Thymus (tissue), 14 donors: ENCODE measurements at places on chromosomes 6 and 20. TPM values are rescaled to one million over a fixed set of nuclear protein-coding genes. Genes with fewer than 3 reads are reported as not detected.

MKKS gene
- 21.0 TPM for polyA plus RNA-seq

HTR1E gene
- not detected for polyA plus RNA-seq

DNA sequence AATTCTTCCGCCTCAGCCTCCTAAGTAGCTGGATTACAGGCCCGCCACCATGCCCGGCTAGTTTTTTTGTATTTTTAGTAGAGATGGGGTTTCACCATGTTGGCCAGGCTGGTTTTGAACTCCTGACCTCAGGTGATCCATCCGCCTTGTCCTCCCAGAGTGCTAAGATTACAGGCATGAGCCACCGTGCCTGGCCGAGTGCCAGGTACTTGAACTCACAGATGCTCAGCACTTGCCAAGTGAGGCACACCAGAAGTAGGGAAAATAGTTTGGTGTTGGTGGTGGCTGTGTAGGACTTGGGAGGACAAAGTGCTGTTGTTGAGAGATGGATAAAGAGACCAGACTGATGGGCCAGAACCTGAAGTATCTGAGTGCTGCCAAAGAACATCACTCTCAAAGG lies 40.0 kb upstream of the MBOAT1 start:
- H3K27me3 ChIP-seq, result no peaks in the 10 kb centered on the region
- H3K27ac ChIP-seq, result no peak overlapping the region
- H3K36me3 ChIP-seq, result no peaks in the 10 kb centered on the region
- no peaks in the 10 kb centered on the region for H3K4me1 ChIP-seq

DNA sequence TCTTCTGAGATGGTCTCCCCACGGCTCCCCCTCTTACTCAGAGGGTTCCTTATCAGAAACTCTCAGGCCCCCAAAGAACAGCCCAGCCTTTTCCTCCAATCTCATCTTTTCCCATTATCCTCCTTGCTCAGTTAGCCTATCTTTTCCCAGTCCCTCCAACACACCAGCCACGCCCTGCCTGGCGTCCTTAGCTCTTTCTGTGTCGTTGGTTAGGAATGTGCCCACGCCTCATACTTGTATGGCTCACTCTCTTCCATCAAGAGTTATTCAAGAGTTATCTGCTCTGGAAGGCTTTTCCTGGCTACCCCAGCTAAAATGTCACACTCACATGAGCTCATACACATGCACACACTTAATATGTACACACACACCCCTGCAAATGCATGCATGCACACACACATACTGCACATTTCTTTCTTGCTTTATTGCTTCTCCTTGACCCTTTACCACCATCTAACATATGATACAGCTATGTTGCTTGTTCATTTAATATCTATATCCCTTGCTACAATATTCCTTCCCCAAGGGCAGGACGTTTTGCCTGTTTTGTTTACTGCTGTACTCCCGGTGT lies 37.6 kb downstream of the SLC2A10 start:
- DNase-seq, result no peak
- H3K4me1 ChIP-seq, result no peaks in the 10 kb centered on the region
- H3K27ac ChIP-seq, result no peak overlapping the region

DNA sequence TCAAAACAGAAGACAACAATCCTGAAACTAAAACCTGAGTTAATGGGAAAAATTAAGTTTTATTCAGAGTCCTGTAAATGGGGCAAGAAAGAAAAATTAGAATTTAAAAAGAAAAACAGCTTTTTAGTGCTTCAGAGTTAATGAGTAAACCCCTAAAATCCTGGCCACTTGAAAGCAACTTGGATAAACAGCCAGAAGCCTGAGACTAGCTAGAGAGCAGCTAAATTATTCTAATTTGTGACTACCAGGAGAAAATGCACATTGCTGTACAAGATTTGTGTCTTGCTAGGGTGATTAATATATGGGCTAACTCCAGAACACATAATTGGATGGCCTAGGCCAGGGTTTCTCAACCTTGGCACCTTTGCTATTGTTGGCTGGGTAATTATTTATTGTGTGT lies 62.4 kb upstream of the ARG1 start:
- H3K36me3 ChIP-seq, result no peaks in the 10 kb centered on the region
- H3K4me1 ChIP-seq, result no peaks in the 10 kb centered on the region
- no peak overlapping the region for H3K4me3 ChIP-seq
- H3K27me3 ChIP-seq, result no peaks in the 10 kb centered on the region
- no peak for DNase-seq

- DNase-seq, result no peak
- no peak overlapping the region for H3K4me3 ChIP-seq
- no peaks in the 10 kb centered on the region for H3K36me3 ChIP-seq
- H3K27ac ChIP-seq, result no peak overlapping the region
Measured at GRCh38 chr6:46921059-46921458, 679 bp downstream of the ADGRF5 start.

NOTCH4 gene
- 32.7 TPM for polyA plus RNA-seq

EPB41L1 gene
- 4.2 TPM for polyA plus RNA-seq

TNFRSF6B gene
- 34.7 TPM for polyA plus RNA-seq
